ENCODE measurements at places on chromosomes 1 and 21. TPM values are rescaled to one million over a fixed set of nuclear protein-coding genes. Genes with fewer than 3 reads are reported as not detected.

DNA sequence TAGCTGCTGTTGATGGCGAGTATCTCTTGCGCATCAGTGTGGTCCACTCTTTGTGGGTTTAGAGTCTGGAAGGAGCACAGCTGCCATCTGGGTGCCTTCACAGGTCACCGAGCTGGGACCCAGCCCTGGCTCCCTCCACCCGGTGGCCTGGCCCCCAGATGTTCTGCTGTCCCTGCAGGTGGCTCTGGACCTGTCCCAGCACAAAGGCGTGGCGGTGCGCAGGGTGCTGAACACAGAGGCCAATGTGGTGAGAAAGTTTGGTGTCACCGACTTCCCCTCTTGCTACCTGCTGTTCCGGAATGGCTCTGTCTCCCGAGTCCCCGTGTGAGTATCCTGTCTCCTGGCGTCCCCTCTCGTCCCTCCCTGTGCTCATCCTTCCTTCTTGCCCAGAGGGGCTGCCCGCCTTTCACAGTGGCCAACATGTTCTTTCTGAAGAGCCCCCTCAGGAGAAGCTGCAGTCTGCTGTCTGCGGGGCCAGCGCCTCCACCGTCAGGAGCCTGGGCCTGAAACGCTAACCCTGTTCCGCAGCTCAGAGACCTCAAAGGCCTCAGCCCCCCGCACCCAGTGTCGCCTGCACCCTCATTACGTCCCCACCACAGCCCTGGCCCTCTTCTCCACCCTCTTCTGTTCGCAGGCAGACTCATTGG, 27.4 kb downstream of the QSOX1 start:
- no peak for DNase-seq

DNA sequence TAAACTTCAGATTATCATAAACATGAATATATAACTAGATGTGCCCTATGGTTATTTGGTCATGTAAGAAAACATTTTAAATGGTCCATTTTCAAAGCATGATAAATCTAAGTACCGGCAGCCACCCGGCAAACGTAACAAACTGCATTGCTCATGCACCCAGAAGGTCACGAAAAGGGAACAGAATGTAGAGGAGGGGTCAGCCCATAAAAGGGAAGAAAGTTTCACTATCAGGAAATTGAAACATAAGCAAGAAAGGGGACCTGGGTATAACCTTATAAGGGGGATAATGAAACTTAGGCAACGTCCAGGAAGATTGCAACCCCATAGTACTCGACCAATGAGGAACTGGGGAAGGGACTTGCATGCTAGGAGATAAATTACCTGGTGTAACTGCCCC, 421.2 kb upstream of the ZRANB2 start:
- no peak for DNase-seq

- peak; percentile 56 for DNase-seq
Observed at GRCh38 chr1:14626869-14627607, 28.6 kb downstream of the KAZN start.

- DNase-seq: no peak
Observed at GRCh38 chr1:164735315-164736052, 176.5 kb downstream of the PBX1 start.

DNA sequence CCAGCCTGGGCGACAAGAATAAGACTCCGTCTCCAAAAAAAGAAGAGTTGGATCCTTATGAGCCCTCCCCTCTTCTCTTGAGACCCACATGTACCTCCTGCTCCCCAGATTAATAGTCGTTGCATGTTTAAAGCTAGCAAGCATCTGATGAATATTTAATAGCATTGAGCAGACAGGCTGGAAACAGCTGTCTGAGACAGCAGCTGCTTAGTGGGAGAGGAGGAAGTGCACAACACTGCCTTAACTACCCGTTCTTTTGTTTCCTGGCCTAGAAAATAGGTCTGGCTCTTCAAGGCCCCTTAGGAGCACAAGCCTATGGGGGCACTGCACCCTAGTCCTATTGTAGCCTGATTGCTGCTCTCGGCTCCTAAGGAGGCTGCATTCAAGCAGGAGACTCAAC, 17.3 kb upstream of the TMEM39B start:
- DNase-seq: no peak

Gene TMEM59
- 749 TPM for total RNA-seq

GRCh38 chr1:94122201-94122970, 1.4 kb upstream of the ABCA4 start:
- no peak for DNase-seq

DNA sequence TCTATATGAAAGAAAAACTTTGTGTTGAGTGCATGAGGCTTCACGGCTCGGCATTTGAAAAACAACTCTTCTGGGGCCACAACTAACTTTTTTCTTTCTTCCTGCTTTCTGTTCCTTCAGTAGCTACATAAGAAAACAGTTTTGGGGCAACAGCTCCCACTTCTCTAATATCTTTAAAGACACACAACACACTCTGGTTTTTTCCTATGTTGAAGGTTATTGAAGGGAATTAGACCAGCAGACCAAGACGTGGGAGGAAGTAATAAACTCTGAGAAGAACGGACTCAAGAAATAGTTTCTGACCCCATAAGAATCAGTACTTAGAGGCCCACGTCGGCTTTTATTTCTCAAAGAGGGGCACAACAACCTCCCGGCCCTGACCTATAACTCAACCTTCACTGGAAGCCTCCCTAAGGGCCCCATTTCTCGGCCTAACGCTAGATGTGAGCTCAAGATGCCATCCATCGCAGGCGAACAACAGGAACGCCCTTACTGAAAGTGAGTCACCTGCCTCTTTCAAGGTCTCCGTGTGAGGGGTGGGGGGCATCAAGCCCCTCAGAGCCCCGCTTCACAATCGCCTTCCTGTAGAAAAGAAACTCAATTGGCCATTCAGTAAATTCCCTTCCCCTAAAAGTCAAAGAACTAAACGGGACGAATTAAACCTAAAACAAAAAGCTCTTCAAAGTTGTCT, 844 bp downstream of the ZMYM6 start:
- DNase-seq: no peak
